ENCODE measurements at places on chromosomes 12 and 14. TPM values are rescaled to one million over a fixed set of nuclear protein-coding genes. Genes with fewer than 3 reads are reported as not detected.

OLR1 gene
- 1.4 TPM for polyA plus RNA-seq

HNF1A gene
- polyA plus RNA-seq, result 25.2 TPM

NOVA1 gene
- 20.5 TPM for polyA plus RNA-seq

NRDE2 gene
- polyA plus RNA-seq, result 25.3 TPM

DNAI7 gene
- polyA plus RNA-seq, result 6.3 TPM

POLE2 gene
- polyA plus RNA-seq, result 23.7 TPM

OR6C2 gene
- polyA plus RNA-seq, result not detected

TMEM30B gene
- 13.2 TPM for polyA plus RNA-seq

USP30 gene
- 22.3 TPM for polyA plus RNA-seq

HSPB8 gene
- 6.8 TPM for polyA plus RNA-seq

AKAP5 gene
- 7.4 TPM for polyA plus RNA-seq

SLC10A1 gene
- polyA plus RNA-seq, result not detected

HOXC9 gene
- polyA plus RNA-seq, result 29.8 TPM

HOXC4 gene
- 62.9 TPM for polyA plus RNA-seq

SELPLG gene
- 1.9 TPM for polyA plus RNA-seq

MEG3 gene
- 222 TPM for polyA plus RNA-seq

SERPINA4 gene
- polyA plus RNA-seq, result 0.80 TPM

DAAM1 gene
- 51.4 TPM for polyA plus RNA-seq

SLC5A8 gene
- 25.3 TPM for polyA plus RNA-seq

EPS8 gene
- polyA plus RNA-seq, result 67.9 TPM

AICDA gene
- polyA plus RNA-seq, result 0.65 TPM

KITLG gene
- 27.5 TPM for polyA plus RNA-seq

CLEC4E gene
- 2.1 TPM for polyA plus RNA-seq

ANG gene
- polyA plus RNA-seq, result 4.2 TPM

EML5 gene
- polyA plus RNA-seq, result 3.4 TPM

HCAR3 gene
- polyA plus RNA-seq, result 0.10 TPM

TULP3 gene
- 31.0 TPM for polyA plus RNA-seq

KCNK13 gene
- polyA plus RNA-seq, result 0.15 TPM

OTOGL gene
- polyA plus RNA-seq, result 1.1 TPM

TCL1B gene
- polyA plus RNA-seq, result 0.40 TPM

IL31 gene
- polyA plus RNA-seq, result not detected

ZDHHC22 gene
- polyA plus RNA-seq, result 0.64 TPM

TAS2R31 gene
- polyA plus RNA-seq, result 0.88 TPM

ASCL1 gene
- 0.31 TPM for polyA plus RNA-seq
